ENCODE measurements at places on chromosomes 11 and 22.

DNA sequence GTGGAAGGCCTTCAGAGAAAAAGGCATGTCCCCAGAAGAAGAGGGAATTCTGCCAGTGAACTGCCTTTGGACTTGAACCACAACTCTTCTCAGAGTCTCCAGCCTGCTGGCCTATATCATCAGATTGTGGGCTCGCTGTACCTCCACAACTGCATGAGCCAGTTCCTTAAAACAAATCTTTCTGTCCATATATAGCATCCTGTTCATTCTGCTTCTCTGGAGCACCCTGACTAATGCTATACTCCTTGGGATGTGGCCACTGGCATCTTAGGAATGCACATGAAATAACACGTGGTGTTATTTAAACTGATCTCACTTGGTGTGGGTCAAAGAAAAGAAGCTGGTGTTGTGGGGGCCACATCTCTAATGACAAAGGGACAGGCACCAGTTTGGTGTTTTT is 58.3 kb upstream of the VSTM5 start:
- no peak for DNase-seq

GRCh38 chr11:62777389-62777788 is 6.2 kb downstream of the TAF6L start:
- DNase-seq = no peak

DNA sequence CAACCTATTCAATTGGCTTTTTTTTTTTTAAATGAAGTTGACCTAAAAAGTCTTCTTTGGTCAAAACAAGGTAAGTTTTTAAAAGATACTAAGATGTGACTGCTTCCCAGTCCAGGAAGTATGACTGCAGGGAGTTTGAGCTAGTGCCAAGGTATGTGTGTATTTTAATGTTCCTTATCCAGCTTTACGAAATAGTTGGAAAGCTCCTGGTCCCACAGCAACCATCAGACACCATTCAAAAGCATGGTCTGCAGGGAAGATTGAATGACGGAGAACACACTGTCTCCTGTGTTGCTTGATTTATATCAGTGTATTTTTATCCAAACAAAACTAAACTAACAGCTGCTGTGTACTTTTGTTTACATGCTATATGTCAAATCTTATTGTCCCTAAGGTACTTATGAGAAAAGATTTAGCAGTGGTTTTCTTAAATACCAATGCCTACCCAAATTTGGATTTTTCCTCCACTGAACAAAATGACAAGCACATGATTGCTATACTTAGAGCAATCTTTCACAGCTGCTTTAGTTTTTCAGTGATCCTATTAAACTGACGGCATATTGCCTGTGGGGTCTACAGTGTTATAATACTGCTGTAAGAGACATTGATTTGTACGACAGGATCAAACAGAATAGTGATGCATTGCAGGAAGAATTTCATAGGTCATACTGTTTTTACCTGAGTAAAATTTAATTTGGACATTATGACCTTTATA is 122.9 kb downstream of the DCDC1 start:
- no peak for DNase-seq

DNA sequence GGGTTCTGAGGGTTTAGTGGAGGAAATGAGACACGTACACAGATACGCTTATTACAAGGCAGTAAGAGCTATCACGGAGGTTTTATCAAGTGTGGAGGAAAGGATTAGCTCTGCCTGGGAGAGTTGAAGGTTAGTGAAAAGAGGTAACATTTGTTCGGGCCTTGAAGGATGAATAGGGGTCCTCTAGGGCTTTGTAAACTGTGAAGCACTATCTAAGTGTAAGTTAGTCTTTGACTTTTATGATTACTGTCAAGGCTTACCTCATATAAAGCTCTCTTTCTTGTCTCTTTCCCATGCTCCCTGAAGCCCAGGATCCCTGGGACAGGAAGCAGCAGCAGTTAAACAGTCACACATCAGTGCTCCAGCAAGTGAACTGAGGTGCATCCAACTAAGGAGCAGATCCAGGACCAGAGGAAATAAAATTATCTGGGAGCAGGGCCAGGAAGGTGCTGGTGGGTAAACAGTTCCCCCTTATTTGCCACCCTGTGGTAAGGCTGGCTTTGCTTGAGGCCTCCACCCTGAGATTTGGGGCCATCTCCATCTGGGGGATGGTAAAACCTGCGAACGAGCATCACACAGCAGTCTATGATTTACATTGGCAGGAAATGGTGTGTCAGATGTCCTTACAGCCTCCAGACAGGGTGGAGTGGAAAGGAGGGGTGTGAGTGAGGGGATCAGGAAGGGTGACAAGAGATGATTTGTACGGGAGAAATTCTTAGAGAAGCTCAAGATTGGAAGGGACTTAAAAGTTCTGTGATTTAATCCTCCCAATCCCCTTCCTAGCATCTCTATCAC is 27.2 kb downstream of the GVQW3 start:
- DNase-seq = no peak

GRCh38 chr22:28792491-28793383 is 7.6 kb downstream of the XBP1 start:
- DNase-seq = no peak

GRCh38 chr11:57566005-57566904 is 1.2 kb downstream of the UBE2L6 start:
- peak; percentile 51 for DNase-seq

GRCh38 chr22:46587492-46588278 is 32.5 kb upstream of the GRAMD4 start:
- DNase-seq = no peak

DNA sequence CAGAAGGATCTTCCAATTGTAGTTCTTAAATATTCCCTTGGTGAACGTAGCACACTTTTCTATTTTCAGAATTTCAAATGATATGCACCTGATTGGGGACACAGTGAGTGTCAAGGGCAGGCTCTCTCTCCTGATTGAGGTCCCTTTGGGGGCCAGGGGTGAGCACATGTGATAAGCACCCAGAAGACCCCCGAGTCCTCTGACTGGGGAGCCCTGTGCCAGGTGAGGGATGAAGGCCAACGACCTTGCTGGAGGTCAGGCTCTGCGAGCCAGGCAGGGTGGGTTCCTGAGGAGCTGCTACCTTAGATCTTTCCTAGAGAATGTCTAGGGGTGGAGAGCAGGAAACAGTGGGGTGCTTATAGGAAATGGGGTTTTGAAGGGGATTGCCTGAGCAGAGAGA is 1253.9 kb downstream of the BRD1 start:
- no peak for DNase-seq
